ENCODE measurements at places on chromosomes 12 and 14.
A peak's percentile ranks its signal among the peaks of the same experiment; 100 is the strongest.

DNA sequence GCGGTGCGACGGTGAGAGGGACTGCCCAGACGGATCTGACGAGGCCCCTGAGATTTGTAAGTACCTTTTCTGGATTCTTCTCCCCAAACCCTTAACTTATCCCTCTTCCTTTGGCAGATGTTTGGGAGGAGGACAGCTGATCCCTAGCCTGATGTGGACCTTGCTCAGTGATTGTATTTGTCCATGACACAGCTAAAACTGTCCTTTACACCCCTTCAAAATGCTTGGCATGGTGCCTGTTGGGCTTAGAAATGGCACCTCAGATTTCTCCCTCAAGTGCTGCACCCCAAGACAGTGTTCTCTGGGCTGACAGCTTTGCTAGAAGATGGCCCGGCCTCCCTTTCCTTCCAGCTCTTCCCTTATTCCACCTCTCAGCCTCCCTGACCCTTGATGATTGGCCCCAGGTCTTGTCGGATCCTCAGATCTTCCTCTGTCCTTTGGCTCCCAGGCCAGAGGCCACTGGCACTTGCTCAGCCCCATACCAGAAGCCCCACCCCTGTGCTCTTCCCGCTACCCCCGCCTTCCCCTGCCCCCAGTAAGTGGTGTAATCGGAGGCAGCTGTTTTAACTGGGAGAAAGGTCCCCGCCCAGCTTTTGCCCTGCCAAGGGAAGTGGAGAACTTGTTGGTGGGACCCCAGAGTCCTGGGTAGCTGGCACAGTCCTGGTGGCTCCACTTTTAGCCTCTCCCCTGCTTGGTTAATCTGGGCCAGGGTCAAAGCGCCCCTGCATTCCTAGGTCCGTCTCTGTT lies 8.7 kb downstream of the LRP1-AS start:
- DNase-seq: no peak

DNA sequence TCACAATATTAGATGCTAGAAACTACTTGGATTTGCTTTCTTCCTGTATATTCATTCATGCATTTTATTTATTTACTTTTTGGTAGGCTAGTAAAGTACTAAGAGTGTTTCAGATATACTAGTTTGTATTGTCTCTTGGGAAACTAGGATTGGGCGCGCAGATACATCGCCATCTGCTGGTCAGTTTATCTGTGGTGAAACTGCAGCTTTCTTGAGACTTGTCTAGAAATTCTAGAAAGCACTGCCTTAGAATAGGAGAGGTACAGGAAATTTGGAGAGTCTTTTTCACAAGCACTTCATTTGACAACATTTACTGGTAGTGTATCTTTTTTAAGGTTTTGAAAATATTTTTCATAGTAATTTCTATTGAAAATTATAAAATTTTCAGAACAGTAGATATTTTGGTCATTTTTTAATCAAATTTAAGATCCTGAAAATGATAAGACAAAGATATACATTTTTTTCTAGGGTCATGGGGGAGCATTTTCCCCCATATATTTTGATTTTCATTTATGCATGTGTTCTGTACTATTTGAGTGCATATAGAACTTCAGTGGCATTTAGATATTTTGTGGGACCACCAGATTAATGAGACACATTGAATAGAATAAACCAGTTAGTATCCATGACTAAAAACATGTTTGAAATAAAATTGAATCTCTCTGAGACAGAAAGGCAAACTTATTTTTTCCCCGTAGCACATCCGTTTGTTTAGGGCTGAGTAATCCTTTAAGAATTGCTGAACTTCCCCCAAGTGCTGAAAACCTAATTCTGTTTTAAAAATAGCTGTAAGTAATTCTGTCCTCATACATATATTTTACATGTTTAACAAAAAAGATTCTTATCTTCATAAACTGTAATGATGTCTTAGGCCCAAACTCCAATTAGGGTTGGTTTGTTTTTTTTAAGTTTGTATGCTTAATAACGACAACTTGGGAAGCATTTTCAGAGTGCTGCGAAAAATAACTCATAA lies 44.5 kb downstream of the SLC38A6 start:
- peak; percentile 38 for DNase-seq

- DNase-seq: peak; percentile 18
These were observed 33.0 kb downstream of the CDKL1 start for GRCh38 chr14:50363714-50364111.

GRCh38 chr14:76940021-76940760 lies 88.3 kb downstream of the IRF2BPL start:
- DNase-seq: no peak

- DNase-seq: no peak
These were observed 370.6 kb downstream of the EGLN3 start for GRCh38 chr14:33580231-33580749.

DNA sequence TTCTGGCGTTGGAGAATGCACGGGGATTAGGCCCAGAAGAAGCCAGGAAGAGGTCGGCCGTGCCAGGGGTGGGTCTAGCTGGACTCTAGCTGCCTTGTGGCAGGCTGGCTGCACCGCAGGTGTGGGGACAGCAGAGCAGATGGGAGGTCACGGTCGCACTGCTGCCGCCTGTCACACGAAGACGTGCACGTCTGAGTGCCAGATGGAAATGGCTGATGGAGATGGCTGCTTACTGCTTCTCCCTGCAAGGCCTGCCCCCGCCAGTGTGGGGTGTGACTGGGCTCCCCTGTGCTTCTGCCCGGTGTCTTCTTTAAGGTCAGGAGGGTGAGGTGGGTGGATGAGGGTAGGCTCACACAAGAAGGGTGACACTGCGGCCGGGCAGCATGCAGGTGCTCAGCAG lies 79.0 kb downstream of the MOK start:
- DNase-seq: no peak

GRCh38 chr12:108273217-108273616 lies 65.9 kb downstream of the CMKLR1 start:
- no peak for DNase-seq

GRCh38 chr12:45435945-45436710 lies 220.2 kb downstream of the ANO6 start:
- DNase-seq: no peak

DNA sequence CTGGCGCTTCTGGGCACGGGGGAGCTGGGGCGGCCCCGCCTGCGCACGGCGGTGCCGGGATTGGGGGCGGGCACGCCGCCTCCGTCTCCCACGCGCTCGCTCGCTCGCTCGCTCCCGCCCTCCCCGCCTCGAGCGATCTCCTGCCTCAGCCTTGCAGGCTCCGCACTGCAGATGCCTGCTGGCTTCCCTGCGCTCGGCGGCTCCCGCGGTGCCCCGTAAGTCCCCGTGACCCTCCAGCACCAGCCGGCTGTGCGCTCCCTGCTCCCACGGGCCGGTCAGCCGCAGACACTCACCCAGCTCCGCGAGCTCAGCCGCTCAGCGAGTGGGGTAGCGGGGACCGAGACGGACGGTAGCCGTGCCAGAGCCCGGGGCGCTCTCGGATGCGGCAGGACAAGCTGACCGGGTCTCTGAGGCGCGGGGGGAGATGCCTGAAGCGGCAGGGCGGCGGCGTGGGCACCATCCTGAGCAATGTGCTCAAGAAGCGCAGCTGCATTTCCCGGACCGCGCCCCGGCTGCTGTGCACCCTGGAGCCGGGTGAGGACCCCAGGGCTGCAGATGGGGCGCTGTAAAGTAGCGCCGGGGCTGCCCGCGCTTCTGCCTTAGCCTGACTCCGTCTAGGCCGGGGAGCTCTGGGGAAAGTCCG lies at the start of gene TBC1D30:
TSS of gene TBC1D30 (plus strand) at position 148 of the 643 bp plus-strand sequence. CDS start at position 381, 233 bp downstream.
- no peak for DNase-seq

DNA sequence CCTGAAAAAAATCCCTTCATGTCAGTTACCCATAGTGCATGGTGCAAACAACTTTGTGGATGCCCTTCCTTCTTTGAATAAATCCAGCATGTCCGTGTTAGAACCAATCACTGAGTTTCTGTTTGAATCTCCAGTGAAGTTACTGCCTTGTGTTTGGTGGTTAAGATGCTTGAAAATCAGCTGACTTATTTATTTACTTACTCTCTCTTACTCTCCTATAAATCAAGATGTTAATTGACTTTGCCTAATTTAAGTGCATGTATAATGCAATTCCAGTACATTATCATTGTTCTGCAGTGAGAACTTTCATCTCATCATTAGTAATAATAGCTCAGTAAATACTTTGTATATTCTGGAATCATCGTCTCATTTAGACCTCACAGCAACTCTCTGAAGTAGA lies 114.2 kb downstream of the ESRRB start:
- no peak for DNase-seq

DNA sequence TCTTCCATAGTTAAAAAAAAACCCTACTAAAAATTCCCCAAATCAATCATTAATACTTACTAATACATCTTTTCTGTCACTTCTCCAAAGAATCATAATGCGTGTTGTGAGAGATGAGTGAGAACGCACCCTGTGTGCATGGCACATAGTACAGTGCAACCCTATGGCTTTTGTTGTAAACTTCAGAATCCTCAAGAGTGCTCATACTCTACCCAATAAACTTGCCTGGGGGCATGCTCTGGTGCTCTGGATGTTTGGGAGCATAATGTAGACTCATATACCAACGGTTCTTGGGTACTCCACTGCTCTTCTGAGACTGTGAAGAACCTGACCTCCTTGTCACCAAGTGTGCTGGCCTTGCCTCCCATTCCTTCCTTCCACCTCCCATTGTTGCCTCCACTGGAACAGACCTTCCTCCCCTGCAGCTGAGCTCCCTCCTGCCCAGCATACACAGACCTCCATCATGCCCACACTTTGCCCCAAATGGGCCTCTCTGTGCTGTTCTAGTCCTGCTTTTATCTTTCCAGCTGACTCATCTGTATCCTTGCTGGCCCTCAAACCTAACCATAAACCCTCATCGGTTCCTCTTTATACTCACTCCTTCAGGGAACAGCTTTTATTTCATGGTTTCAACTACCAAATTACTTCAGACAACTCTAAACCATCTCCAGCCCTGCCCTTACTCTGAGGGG lies 8.9 kb downstream of the DCP1B start:
- no peak for DNase-seq

GRCh38 chr12:91690531-91690930 lies 455.1 kb downstream of the BTG1 start:
- DNase-seq: no peak

- DNase-seq: no peak
These were observed 34.9 kb downstream of the PDE3A start for GRCh38 chr12:20403230-20403629.

DNA sequence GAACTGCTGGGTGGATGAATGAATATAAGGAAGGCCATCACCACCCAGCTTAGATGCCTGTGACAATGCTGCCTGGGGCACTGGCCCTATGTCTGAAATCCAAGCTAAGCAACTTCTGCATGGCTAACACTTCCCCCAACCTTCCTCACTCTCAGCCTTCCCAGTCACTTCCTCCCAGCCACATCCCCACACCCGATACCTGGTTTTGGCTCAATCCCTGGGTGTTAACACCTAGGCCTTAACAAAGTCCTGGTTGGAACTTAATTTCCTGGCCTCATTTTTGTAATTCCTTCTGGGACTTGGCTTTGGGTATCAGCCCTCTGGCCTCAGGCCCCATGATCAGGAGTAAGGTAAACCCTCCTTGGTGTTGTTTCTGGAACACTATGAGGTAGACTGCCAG lies 110.0 kb downstream of the EFCAB11 start:
- DNase-seq: no peak

DNA sequence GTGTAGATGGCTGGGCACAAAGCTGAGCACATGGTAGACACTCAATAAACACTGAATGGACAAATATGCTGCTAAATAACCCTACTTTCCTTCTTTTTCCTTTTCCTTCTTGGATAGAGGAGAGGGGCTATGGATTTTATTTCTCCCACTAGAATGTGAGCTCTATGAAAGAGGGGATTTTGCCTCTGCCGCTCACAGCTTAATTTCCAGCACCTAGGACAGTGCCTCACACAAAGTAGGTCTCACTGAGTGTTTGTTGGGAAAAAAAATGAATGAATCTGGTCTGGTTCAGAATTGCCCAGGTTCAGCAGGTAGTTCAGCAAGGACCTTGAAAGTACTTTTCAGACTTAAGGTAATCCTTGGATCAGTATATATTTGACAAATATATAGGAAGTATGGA lies 65.5 kb downstream of the WSCD2 start:
- no peak for DNase-seq

DNA sequence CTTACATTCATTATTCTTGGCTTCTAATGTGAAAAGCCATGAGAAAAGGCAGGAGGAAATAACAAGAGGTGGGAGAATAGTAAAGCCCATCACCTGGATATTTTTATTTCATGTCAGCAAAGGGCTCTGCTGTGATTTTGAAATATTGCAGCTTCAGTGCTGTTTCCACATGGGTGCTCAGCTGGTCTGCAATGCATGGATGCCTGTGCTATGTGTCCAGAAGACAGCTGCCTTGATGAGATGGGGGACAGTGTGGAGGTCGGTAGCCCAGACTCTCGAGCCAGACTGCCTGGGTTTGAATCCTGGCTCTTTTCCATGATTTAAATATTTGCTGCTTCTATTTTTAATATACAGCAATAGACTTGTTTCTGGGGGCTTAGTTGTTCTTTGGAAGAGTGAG lies 477.5 kb upstream of the GARIN6 start:
- DNase-seq: no peak

- no peak for DNase-seq
These were observed 201.3 kb upstream of the RBM19 start for GRCh38 chr12:114167431-114167830.

DNA sequence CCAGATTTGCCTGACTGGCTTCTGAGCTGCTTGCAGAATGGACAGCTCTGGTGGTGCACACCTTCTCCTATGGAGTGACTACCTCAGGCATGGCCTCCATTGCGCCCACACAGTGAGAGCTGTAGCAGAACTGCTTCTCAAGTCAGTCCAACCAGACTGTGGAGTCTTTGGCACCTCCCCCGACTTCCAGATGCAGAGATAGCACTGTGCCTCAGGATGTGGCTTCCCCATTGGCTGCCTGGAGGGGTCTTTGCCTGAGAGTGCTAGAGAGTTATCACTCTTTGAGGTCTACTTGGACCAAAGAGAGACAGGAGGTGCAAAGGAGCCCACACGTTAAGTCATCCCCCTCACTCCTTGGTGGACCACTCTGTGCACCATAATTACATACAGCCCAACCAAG lies 44.8 kb upstream of the FRS2 start:
- DNase-seq: no peak

- no peak for DNase-seq
These were observed 30.6 kb upstream of the FBXO34 start for GRCh38 chr14:55240526-55241178.

- peak; percentile 16 for DNase-seq
These were observed 498.7 kb downstream of the TMEM121 start for GRCh38 chr14:106024983-106025604.

DNA sequence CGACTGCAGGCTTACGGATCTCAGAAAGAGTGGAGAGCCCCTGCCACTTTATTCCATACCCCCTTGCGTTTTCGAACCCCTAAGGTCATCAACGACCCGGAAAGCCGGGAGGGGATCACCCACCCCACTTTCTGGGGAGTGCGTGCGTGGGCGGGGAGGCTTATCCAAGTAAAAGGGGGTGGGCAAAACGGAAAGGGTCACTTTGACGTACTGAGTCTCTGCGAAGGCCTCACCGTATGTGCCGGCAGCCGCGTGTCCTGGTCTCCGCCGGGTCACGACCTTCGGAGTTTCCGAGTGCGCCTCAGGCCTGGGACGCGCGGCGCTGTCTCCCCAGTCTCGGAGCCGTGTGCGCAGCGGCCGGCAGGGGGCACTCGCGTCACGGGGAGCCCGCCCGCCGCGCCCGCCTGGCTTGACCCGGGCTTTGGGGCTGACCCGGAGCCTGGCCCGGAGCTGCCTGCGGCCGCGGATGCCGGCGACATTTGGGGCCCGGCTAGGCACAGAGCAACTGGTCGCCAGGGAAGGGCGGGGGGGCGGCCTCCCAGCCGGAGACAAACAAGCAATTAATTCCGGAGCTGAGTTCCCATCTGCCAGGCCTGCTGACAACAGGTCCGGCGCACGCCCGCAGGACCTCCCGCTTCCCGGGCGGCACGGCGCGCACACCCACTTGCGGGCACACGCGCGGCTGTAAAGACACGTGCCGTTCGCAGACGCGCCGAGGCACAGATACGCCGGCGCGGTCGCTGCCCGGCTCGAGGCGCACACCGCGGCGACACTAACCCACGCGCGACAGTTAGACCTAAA lies 890 bp upstream of the KIF26A start:
- peak; percentile 62 for DNase-seq
